D721Med (cell line): ENCODE measurements at places on chromosomes 11 and 22.
A peak's percentile ranks its signal among the peaks of the same experiment; 100 is the strongest.

DNA sequence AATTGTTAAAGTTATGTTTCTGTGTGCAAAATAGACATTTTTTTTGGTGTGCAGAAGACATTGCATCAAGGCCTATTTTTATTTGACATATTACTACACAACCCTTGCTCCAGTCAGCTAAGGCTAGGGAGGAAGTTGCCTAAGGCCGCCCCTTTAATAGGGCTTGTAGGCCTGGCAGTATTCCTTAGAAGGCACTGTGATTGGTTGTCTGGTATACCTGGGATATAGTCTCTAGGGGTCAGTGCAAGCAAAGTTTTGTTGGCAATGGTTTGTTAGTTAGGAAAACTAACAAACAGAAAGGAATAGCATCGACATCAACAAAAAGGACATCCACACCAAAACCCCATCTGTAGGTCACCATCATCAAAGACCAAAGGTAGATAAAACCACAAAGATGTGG is 16.9 kb downstream of the CCDC15 start:
- DNase-seq = no peak

DNA sequence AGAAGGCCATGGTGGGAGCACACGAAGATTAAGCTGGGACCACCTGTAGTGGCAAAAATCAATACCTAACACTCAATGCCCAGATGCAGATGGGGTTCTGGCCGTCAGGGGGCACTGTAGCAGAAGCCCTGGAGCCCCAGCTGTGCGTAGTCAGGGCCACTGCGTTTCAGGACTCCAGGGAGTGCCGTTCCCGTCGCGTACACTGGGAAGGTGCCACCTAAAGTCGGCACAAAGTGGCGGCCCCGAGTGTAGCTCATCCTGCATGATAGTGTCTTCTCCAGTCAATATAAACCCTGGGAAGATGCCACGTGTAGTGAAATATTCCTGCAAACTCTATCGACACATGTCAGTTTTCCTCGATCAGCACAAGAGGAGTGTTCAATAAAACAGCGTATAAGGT is 123.8 kb upstream of the NTM start:
- no peak for DNase-seq

DNA sequence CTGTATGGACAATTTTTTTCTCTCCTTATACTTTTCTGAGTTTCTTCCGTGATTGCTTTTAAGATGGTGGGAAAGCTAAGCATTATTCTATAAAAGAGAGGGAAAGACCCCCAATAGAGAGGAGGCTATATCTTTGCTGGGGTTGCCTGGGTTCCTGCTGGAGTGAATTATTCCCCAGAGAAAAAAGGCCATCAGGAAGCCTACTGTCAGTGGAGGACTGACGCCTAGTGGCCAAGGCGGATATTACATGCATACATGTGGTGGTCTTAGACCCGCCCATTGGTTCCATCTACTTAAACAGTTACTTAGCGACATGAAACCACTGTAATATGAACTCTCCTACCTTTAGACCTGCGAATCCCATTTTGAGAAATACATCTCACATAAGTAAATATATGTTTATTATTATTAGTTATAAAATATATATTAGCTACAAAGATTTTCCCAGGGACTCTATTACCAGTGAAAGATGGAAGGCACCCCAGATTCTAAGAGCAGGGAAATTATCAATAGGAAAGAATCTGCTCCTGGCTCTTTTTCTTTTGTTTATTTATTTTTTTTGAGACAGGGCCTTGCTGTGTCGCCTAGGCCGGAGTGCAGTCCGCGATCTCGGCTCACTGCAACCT is 15.7 kb upstream of the PGA3 start:
- DNase-seq = peak; percentile 70

GRCh38 chr22:29128891-29129807 is 56.3 kb downstream of the KREMEN1 start:
- no peak for DNase-seq

GRCh38 chr22:31613286-31613903 is 48.6 kb downstream of the PISD start:
- DNase-seq = no peak

GRCh38 chr11:114142707-114143106 is 83.2 kb downstream of the ZBTB16 start:
- DNase-seq = no peak
